ENCODE measurements at places on chromosomes 4 and X. TPM values are rescaled to one million over a fixed set of nuclear protein-coding genes. Genes with fewer than 3 reads are reported as not detected.

DNA sequence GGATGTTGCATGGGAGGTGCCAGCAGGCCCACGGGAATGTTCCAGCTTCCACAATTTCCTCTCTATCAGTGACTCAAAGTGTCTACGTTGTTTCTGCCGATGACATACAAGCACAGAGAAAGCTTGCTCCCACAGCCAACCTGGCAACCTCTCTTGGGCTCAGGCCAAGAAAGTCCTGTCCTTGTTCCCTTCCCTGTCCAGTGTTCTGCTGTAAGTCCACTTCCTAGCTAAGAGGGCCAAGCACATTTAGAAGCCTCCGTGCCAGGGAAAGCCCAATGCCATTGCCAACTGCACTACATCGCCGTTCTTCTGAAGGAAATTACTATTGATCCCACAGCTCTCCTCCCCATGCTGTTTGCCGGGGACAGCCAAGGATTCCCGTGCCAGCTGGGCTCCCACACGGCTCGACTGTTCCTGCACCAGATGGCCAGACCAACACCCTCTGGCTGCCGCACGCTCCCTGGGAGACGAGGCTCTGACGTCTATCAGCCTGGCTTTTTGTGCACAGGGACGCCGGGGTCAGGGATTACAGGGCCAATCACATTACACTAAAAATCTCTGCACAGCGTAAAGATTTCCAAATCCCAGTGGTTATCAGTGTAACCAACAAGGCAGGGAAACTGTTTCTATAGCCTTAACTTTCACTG lies 284.0 kb downstream of the BCOR start:
- H3K36me3 ChIP-seq, result no peaks in the 10 kb centered on the region
- DNase-seq, result no peak
- H3K4me1 ChIP-seq, result peaks cover 23% of the 10 kb centered on the region

GRCh38 chr4:170887396-170887795 lies 797.6 kb upstream of the AADAT start:
- H3K27me3 ChIP-seq, result no peaks in the 10 kb centered on the region
- H3K27ac ChIP-seq, result no peak overlapping the region
- no peaks in the 10 kb centered on the region for H3K36me3 ChIP-seq

DNA sequence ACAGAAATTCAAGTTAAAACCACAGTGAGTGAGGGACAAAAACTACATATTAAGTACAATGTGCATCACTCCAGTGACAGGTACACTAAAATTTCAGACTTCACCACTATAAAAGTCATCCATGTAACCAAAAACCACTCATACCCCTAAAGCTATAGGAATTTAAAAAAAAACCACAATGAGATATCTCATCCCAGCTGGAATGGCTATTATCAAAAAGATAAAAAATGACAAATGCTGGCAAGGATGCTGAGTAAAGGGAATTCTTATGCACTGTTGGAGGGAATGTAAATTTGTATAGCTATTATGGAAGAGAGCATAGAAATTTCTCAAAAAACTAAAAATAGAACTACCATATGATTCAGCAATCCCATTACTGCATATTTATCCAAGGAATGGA lies 171.1 kb downstream of the HHIP start:
- H3K27ac ChIP-seq, result no peak overlapping the region
- DNase-seq, result no peak
- no peaks in the 10 kb centered on the region for H3K36me3 ChIP-seq

DNA sequence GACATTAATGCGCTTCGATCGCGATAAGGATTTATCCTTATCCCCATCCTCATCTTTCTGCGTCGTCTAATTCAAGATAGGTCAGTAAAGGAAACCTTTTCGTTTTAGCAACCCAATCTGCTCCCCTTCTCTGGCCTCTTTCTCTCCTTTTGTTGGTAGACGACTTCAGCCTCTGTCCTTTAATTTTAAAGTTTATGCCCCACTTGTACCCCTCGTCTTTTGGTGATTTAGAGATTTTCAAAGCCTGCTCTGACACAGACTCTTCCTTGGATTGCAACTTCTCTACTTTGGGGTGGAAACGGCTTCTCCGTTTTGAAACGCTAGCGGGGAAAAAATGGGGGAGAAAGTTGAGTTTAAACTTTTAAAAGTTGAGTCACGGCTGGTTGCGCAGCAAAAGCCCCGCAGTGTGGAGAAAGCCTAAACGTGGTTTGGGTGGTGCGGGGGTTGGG lies 528 bp upstream of the FGF2 start:
- H3K27me3 ChIP-seq, result no peaks in the 10 kb centered on the region
- no peak for DNase-seq
- no peaks in the 10 kb centered on the region for H3K36me3 ChIP-seq
- H3K4me3 ChIP-seq, result no peak overlapping the region

DNA sequence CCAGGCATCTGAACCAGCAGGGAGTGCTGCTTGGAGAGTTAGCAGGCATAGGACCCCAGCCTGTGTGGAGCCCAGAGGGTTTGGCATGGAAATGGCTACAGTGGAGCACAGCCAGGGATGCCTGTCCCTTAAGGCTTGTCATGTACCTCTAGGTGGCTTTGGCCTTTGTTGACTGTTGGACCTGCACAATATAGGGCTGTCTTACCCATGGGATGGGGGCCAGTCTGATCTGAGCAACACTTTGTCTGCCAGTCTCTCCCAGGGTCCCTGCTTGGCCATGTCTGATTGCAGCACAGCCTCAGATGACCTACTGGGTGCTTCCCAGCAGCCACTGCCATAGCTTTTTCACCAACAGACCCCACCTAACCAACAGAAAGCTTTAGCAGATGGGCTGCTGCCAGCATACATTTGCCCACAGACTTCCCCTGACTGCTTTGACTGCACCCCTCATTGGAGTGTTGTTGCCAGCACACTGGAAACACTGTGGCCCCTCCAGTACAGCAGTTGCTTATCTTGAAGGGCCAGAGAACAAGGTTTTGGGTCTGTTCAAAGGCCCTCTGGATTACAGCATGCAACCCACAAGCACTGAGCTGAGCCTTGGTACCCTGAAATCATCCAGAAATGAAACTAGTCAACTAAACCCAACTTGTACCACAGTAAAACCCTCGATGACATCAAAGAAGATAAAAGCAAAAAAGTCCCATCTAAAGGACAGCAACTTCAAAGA lies 22.1 kb downstream of the ANAPC10 start:
- no peaks in the 10 kb centered on the region for H3K36me3 ChIP-seq
- no peak overlapping the region for H3K27ac ChIP-seq
- H3K27me3 ChIP-seq, result no peaks in the 10 kb centered on the region
- DNase-seq, result no peak
- no peaks in the 10 kb centered on the region for H3K4me1 ChIP-seq
- H3K4me3 ChIP-seq, result no peak overlapping the region

- H3K4me3 ChIP-seq, result no peak overlapping the region
- DNase-seq, result no peak
- H3K27me3 ChIP-seq, result no peaks in the 10 kb centered on the region
- H3K27ac ChIP-seq, result no peak overlapping the region
- no peaks in the 10 kb centered on the region for H3K4me1 ChIP-seq
- H3K36me3 ChIP-seq, result no peaks in the 10 kb centered on the region
Observed at GRCh38 chrX:151792505-151792904, 58.0 kb downstream of the CNGA2 start.

- H3K27ac ChIP-seq, result no peak overlapping the region
- H3K27me3 ChIP-seq, result no peaks in the 10 kb centered on the region
- H3K4me1 ChIP-seq, result no peaks in the 10 kb centered on the region
- DNase-seq, result no peak
Observed at GRCh38 chr4:125387770-125388169, 73.0 kb downstream of the FAT4 start.

DNA sequence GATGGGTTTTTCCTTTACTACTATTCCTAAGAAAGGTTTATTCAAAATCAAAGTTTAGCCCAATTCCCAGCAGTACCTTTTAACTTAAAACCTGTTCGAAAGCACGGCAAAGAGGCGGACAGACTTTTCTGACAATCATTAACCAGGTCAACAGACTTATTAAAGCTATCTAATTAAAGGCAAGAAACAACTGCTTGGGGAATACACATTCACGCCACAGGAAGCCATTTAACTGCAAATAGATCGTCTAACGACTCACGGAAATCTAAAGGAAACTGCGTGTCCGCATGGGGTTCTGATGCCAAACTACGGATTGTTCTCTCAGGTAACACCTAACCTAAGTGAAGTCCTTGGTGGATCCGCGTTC lies 663 bp upstream of the USP53 start:
- H3K36me3 ChIP-seq, result no peaks in the 10 kb centered on the region
- H3K4me3 ChIP-seq, result peak overlapping the region; percentile 45
- peaks cover 8% of the 10 kb centered on the region for H3K4me1 ChIP-seq
- no peaks in the 10 kb centered on the region for H3K27me3 ChIP-seq
- peak overlapping the region; percentile 99 for H3K27ac ChIP-seq

DNA sequence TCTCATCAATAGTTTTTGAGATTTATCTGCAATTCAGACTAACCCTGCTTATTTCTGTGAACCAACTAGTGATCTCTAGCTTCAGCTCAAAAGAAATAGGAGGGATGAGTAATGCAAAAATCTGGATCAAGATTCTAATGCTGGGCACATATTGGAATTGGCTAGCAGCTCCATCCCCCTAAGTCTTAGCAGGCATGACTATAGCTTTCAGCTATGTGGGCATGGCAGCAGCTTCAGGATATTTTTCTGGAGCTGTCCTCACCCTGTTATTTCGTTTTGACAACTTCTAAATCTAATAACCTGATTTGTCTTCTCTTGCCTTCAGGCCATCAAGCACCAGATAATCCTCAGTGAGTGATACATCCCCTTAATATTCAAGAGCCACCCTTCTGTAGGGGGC lies 50.8 kb upstream of the GNPDA2 start:
- H3K36me3 ChIP-seq, result no peaks in the 10 kb centered on the region
- DNase-seq, result no peak
- H3K27ac ChIP-seq, result no peak overlapping the region
- no peak overlapping the region for H3K4me3 ChIP-seq

DNA sequence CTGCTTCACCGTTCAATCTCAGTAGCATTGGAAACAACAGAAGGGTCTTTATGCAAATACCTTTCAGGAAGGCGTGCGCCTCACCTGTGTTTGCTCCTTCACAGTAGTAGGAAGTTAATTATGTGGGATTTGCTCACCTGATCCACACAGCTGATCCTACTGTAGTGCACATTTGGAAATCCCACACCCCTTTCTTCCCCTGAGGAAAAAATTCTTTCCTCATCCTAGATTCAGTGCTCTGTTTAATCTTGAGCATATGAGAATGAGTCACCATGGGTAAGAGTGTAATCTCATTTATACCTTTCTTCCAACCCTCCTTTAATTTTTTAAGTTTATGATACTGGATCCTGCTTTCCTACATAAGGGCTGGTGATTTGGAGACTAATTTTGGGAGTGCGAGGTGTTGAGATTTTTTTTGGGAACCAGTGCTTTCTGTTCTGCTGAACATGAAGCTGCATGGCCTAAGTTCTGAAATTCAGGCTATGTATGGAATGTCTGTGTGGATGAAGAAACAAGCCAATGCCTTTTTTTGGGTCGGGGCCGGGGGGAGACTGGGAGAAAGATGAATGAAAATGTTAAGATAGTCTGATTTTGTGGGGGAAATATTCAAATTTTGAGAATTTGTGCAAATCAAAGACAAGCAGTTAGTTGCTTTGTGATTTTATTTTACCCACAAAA lies 19.0 kb downstream of the GAB1 start:
- H3K27me3 ChIP-seq, result no peaks in the 10 kb centered on the region
- no peaks in the 10 kb centered on the region for H3K36me3 ChIP-seq
- H3K27ac ChIP-seq, result peak overlapping the region; percentile 78
- no peak overlapping the region for H3K4me3 ChIP-seq
- no peak for DNase-seq
- peaks cover 80% of the 10 kb centered on the region for H3K4me1 ChIP-seq

DNA sequence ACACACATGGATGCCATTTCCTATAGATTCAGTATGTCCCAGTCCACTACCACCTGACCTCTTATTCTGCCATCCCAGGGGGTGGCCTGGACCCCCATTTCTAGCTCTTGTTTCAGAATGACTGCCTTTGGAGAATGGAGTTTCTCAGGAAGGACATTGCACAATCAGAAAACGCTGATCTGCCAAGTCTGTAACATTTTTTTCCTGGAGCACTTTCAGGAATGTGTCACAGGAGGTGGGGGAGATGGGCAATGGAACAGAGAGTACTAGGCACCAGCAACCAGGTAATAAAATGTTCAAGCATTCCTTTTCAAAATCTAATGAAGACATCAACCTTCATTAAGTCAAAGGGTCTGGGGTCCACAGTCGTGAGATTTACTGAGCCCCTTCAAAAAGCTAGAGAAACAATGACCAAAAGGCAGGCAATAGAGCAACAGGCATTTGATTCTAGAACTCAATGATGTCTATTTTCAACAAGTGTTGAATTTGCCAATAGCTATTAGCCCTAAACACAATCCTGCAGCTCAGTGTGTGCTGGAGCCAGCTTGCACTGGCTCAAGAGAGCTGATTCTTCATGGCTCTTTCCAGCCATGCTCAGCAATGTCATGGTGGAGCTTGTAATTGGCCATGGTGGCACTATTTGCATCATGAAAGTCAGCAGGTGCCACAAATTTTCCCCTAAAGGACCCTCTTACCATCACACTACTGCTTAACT lies 87.1 kb downstream of the KDR start:
- DNase-seq, result no peak
- peaks cover 15% of the 10 kb centered on the region for H3K4me1 ChIP-seq
- no peaks in the 10 kb centered on the region for H3K36me3 ChIP-seq
- no peak overlapping the region for H3K4me3 ChIP-seq
- no peaks in the 10 kb centered on the region for H3K27me3 ChIP-seq

- no peak overlapping the region for H3K4me3 ChIP-seq
- no peak for DNase-seq
- no peaks in the 10 kb centered on the region for H3K36me3 ChIP-seq
- no peaks in the 10 kb centered on the region for H3K27me3 ChIP-seq
- H3K4me1 ChIP-seq, result no peaks in the 10 kb centered on the region
Observed at GRCh38 chr4:124306352-124306751, 406.2 kb downstream of the ANKRD50 start.

DNA sequence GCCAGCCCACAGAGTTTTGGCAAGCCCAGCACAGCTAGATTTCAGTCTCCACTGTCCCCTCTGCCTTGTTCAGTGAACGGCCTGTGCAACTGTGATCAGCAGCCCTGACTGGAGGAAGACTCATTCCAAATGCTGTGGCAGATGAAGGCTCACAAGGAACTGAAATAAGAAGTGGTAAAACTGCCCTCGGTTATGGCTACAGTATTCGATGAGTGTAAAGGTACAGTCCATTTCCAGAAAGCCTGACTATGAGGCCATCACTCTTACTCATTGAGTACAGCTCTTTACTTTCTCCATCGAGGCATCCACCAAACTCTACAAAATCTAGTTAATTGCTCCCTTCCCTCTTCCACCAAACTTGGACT lies 69.1 kb downstream of the RHOH start:
- no peaks in the 10 kb centered on the region for H3K27me3 ChIP-seq
- H3K36me3 ChIP-seq, result no peaks in the 10 kb centered on the region
- no peak for DNase-seq
- H3K4me1 ChIP-seq, result peaks cover 46% of the 10 kb centered on the region
- H3K27ac ChIP-seq, result no peak overlapping the region

- H3K4me1 ChIP-seq, result no peaks in the 10 kb centered on the region
- no peaks in the 10 kb centered on the region for H3K27me3 ChIP-seq
- H3K27ac ChIP-seq, result no peak overlapping the region
- H3K36me3 ChIP-seq, result no peaks in the 10 kb centered on the region
Observed at GRCh38 chr4:67746797-67747495, 7.2 kb downstream of the GNRHR start.

- no peak overlapping the region for H3K27ac ChIP-seq
- no peaks in the 10 kb centered on the region for H3K27me3 ChIP-seq
- no peak overlapping the region for H3K4me3 ChIP-seq
- no peaks in the 10 kb centered on the region for H3K36me3 ChIP-seq
- no peak for DNase-seq
Observed at GRCh38 chr4:100147198-100147597, 43.1 kb downstream of the DDIT4L start.

PSMD10 gene
- total RNA-seq, result 41.1 TPM

MAGEC2 gene
- not detected for total RNA-seq

PLK4 gene
- total RNA-seq, result 31.1 TPM

XKRX gene
- total RNA-seq, result 28.7 TPM

SHROOM3 gene
- 16.3 TPM for total RNA-seq

TBC1D8B gene
- total RNA-seq, result 7.4 TPM

P2RY8 gene
- not detected for total RNA-seq

ALB gene
- 79.8 TPM for total RNA-seq

RIPPLY1 gene
- total RNA-seq, result not detected

DCAF8L1 gene
- not detected for total RNA-seq
